ENCODE measurements at places on chromosomes 3 and 15.
A peak's percentile ranks its signal among the peaks of the same experiment; 100 is the strongest.

DNA sequence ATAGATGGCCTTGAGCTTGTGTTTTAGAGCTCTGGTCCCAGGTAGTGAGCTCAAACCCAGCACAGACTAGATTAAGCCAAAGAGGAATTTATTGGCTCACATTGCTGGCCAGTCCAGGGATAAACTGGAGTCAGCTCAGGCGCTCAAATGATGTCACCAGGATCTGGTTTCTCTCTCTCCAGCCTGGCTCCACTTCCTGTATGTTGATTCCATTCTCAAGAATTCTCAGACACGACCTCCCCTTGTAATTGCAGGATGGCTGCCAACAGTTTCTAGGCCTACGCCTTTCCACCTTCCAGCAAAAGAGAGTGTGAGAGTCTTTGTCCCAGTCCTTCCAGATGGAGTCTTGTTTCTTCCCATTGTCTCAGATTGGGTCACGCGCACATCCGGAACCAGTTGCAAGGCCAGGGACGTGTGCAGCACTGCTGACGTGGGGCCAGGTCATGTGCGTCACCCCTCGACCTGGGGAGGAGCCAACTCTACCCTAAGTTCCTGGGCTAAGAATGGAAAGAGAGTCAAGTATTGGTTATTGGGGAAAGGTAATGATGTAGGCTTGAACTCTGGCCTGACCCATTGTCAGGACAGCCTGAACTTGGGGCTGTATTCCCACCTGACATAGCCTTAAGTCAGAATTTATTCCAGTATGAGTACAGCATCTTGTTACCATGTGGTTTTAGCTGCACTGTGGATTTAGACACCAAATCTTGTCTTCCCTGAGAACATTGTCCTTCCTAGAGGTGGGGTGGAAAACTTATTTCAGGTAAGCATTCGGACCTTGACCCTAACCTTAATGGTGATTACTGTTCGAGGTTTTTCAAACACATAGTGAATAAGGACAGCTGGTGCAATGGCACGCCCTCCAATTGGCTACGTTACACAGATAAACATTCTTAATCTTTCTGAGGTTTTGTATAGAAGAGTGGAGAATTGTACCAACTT lies 31.6 kb downstream of the CACNA1D start:
- DNase-seq: no peak

GRCh38 chr3:133987948-133988484 lies 41.7 kb downstream of the SLCO2A1 start:
- no peak for DNase-seq

- no peak for DNase-seq
These were observed 302.9 kb downstream of the SATB1 start for GRCh38 chr3:18122264-18122663.

DNA sequence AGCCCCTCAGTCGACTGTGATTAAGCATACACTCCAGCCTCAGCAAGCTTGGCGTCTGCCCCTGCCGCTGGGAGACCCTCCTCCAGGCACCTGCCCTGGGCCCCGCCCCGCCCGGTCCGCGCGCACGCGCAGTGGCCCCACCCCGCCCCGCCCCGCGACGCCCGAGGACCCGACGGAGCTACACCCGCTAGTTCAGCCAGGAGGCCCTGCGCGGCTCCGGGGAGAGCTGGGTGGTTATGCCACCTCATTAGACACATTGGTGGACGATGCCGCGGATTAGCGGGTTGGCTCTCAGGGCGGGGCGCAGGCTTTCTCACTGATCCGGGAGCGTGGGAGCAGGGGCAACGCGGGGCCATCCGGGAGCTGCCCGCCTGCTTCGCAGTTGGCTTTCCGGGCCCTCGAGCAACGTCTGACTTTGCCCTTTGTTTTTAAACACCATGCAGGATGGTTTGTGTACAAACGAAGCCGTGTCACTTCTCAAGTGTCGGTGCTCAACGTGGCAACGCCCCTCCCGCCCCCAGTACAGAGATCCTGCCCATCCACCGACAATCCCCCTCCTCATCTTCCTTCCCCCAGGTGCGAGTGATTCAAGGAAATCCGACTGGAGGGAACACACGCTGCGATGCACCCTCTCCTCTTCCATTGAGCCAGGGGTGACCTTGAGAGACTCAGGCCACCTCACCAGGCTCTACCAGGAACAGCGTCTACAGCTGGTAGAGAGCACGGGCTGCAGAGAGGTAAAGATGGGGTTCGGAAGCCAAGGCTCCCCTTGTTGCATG lies 109.3 kb downstream of the SHQ1 start:
- no peak for DNase-seq

DNA sequence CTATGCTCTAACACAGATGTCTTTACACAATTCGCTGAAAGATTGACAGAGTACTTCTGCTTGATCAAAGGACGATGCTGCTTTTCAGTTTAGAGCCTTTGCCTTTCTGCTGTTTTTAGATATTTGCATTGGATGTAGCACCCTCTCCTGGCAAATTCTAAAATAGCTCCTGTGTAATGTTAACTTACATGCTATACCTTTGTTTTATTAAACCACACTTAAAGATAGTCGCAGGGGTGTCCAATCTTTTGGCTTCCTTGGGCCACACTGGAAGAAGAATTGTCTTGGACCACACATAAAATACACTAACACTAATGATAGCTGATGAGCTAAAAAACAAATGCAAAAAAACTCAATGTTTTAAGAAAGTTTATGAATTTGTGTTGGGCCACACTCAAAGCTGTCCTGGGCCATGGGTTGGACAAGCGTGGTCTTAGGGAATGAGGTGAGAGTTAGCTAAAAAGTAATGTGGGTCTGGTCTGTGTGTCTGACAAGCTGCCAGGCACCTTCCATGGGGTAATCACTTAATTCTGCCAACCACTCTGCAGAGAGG lies 62.9 kb downstream of the ATG7 start:
- DNase-seq: no peak

- DNase-seq: peak; percentile 68
These were observed 103.9 kb downstream of the LRIG1 start for GRCh38 chr3:66396888-66397287.

DNA sequence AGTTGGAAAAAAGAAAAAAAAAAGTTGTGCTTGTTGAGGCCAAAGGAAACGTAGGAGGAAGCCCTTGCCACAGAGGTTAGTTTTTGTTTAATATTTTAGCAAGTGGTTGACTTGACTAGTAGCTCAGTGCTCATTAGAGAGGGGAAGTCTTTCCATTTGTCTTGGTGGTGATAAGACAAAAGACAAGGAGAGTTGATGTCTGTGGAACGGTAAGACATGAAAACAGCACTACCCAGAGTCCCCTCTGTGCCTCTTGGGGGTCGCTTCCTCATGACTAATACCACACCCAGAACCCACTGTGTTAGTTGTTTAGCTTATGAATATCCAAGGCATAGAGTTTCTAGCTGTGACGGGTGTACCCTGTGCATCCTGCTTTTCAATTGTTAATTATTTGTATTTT lies 211.4 kb downstream of the ITPR1 start:
- DNase-seq: no peak

GRCh38 chr3:101629219-101629618 lies 47.7 kb downstream of the ZBTB11 start:
- DNase-seq: peak; percentile 5

DNA sequence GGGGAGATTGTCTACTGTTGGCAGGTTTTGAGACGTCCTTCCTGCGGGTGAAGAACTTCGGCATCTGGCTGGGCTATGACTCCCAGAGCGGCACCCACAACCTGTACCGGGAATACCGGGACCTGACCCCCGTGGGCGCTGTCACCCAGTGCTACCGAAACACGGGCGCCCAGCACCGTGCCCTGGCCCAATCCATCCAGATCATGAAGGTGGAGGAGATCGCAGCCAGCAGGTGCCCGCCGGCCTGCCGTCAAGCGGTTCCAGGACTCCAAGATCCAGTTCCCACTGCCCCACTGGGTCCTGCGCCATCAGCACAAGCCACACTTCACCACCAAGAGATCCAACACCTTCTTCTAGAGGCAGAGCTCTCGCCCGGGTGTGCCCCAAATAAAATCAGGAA lies 194.9 kb upstream of the EPHA6 start:
- DNase-seq: no peak

GRCh38 chr3:35929158-35929557 lies 289.8 kb downstream of the ARPP21 start:
- DNase-seq: no peak

DNA sequence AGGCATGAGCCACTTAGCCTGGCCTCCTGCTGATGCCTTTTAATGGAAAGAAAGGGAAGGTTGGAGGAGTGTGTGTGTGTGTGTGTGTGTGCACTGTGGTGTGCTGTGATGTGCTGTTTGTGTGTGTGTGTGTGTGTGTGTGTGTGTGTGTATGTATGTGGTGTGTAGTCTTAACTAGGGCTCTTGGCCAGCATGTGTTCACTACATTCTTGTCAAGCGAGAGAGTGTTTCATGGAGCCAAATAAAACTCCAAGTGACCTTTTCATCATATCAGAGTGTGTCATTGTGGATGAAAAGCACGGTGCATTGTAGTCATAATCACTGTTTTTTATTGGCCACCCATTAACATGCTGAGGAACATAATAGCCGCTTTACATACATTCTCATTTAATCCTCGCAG lies 30.8 kb upstream of the BHLHE40 start:
- no peak for DNase-seq

DNA sequence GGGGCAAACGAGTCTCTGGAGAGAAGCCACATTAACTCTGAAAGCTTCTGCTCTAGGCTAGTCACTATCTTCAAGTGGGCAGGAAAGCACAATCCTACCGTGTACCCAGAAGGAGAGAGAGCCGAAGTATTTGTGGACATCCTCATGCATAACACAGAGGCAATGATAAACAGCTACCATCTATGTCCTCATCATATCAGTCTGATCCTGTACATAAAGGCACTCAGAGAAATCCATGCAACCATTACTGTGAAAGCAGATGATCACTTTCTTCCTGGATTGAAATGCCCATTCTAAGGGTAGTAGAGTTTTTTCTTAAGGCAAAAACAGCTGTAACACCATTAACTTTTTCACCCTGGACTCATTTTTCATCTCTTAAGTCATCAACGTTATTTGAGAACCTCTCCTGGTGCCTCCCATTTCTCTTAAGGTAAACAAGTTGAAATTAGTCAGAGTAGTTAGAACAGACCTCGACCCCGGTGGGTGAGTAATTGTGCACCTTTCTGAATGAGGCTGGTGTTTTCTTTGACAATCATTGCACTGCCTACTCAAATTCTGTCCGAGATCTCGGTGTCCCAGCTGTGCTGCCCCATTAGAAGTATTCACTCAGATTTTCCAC lies 327.4 kb downstream of the SHQ1 start:
- no peak for DNase-seq

- peak; percentile 54 for DNase-seq
These were observed 43.8 kb downstream of the ALDH1L1 start for GRCh38 chr3:126136428-126137220.

DNA sequence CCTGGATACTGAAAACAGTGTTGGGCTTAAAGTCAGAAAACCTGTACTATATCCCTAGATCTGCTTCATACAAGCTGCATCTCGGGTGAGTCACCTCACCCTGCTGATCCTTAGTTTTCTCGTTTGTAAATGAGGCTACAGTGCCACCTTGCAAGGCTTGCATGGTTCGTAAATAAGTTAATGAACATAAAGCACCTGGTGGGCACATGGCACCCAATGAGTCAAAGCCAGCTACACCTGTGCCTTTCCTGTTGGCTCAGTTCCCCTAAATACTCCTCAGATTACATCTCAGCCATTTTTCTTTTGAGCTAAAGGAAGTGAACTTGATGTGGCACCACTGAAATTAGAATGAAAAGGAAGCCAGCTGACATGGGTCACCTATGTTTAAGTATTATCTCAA lies 26.5 kb downstream of the RTP1 start:
- no peak for DNase-seq

DNA sequence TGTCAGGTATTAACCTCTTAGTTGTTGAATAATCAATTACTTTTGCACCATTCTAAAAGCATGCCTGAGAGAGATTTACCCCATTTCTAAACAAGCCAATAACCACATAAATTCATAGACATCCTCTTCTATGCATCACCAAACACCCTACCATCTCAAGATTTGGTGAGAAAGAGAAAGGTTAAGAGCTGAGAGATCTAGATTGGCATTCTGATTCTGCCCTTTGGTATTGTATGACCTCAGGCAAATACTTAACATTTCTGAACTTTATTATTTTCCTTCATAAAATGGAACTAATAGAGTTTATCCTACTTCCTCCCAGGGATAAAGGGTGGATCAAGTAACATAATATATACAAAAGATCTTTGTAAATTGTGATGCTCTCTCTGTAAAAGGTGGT lies 146.5 kb upstream of the MME start:
- DNase-seq: no peak

DNA sequence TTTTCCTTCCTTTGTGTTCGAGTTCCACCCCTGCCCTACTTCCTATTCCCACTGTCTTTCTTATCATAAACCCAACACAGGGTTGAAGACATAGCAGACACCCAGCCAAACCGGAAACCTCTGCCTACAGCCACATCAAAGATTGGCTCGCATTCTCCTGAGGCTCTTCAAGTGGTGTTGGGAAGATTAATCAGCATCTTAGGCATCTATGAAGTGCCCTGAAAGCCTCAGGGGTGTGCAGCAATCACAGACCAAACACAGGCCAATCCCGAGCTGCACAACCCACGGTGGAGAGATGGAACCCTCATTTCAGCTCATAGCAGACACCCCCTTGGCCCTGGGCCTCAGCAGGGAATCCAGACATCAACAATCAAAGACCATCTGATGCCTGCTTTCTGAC lies 255.9 kb downstream of the XXYLT1 start:
- peak; percentile 41 for DNase-seq

DNA sequence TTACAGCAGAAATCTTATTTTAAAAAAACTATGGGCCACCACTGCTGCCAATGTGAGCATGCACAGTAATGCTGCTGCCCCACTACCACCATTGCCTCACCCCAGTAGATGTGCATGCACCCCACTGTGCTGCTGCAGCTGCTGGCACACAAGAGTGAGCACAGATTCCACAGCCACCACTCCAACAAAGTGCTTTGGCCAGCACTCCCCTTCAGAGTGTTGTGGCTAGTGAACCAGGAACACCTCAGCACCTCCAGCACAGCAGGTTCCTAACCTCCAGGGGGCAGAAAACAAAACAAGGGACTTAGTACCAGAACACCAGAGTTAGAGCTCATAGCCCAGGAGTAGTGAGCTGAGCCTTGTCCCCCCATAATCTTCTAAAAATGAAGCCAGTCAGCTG lies 629.6 kb downstream of the PYDC2 start:
- no peak for DNase-seq

- DNase-seq: no peak
These were observed 587 bp upstream of the TNK2 start for GRCh38 chr3:195908694-195909581.

- DNase-seq: no peak
These were observed 72.5 kb downstream of the IGF1R start for GRCh38 chr15:98720577-98721565.

- no peak for DNase-seq
These were observed 3.3 kb upstream of the ADPGK start for GRCh38 chr15:72786676-72787345.

GRCh38 chr15:81819924-81820635 lies 225.7 kb downstream of the MEX3B start:
- no peak for DNase-seq

DNA sequence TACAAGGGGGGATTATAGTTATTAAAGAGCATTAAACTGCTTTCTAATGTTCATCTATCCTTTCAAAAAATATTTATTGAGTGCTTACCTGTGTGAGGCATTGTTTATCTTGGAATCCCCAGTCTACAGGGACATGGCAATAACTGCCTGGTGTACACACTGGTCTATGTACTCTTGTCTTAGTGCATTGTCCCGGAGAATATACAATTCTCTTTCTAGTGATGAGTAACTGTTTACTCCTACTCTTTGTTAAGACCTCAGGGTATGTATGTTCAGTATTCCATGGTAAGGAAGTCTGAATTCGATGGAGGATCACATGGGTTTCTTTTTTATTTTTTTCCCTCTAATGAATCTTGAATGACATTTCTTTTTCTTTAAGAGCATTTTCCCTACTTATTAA lies 772.4 kb upstream of the NR2F2 start:
- DNase-seq: no peak

- no peak for DNase-seq
These were observed 118.4 kb downstream of the NR2F2 start for GRCh38 chr15:96448923-96449322.
